Cortex of kidney (tissue), 1 donor: ENCODE measurements at places on chromosomes 5 and 9.

DNA sequence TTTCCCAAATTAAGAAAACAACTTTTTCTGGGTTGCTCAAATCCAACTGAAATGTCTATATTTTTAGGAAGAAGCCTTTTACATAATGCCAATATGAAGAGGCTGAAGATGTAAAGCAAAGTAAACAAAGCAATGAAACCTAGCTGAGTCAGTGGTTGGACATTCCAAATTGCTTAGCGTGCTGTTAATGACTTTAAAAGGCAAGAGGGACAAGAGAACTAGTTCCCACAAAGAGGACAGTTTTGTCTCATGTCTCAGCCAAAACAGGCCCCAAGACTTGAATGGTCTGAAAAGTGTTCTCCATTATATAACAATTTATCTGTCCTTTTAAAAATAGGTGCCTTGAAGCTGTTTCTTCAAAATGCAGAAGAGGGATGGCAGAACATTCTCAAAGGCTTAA, 407.0 kb downstream of the ENC1 start:
- no peak for DNase-seq

GRCh38 chr9:117074784-117075520, 339.9 kb downstream of the ASTN2 start:
- DNase-seq, result no peak

- DNase-seq, result no peak
Measured at GRCh38 chr9:107484117-107484723, 5.3 kb downstream of the KLF4 start.

GRCh38 chr5:136420168-136420898, 55.0 kb upstream of the TRPC7 start:
- no peak for DNase-seq

- no peak for DNase-seq
Measured at GRCh38 chr9:32319312-32319929, 65.0 kb upstream of the ACO1 start.

DNA sequence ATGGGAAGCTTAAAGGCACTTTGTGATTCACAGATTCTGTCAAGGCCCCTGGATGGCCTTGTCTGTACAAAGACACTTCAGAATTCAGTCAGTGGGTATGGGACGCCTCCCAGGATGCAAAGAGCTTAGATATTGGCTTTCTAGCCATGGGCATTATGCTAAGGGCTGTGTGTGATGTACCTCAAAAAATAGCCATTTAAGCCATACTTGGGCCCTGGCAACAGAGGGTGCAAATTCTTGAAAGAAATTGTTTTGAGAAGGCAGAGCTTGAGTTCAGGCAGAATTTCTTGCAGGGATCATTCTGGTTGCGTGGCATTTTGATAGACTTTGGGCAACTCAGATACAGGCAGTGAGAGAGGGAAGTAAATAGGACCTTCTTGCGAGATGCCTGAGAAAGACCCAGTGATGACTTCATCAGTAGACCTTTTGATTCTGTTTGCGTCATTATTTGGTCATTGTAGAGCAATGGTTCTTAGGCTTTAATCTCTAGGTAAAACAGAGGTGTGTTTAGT, 3.9 kb downstream of the CYFIP2 start:
- no peak for DNase-seq
